NCI-H345 (cell line): ENCODE measurements at places on chromosomes 11 and 22.

DNA sequence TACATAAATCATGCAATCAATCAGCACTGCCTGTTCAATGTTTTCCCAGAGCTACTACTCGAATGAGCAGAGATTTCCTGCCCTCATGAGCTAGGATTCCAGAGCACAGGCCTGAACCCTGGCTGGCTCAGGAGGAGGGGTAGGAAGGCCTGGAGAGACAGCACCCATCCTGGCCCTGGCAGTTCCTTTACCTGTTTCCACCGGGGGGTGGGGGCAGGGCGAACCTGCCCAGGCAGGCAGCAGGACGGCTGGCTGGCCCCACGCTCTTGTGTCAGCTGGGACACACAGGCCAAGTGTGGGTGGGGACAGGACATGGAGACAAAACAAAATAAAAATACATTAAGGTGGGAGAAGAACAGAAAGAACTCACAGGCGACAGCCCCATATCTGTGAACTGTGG lies 109.8 kb upstream of the BID start:
- DNase-seq: no peak

GRCh38 chr22:30193031-30193775 lies 53.4 kb downstream of the LIF start:
- no peak for DNase-seq

DNA sequence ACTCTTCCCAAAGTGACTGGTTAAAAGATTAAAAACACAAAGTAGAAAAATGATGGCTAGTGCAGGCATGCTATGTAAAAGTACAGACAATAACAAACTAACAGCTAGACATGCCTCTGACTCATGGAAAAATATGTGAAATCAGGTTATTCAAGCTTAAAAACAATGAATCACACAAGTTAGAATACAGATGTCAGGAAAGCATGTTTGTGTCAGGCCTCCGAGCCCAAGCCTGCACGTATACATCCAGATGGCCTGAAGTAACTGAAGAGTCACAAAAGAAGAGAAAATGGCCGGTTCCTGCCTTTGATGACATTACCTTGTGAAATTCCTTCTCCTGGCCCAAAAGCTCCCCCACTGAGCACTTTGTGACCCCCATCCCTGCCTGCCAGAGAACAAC lies 110.1 kb downstream of the NOX4 start:
- DNase-seq: no peak

GRCh38 chr11:121614636-121615240 lies 162.0 kb upstream of the SORL1-AS1 start:
- no peak for DNase-seq

- DNase-seq: no peak
Observed at GRCh38 chr11:29780756-29781155, 236.1 kb downstream of the KCNA4 start.

- no peak for DNase-seq
Observed at GRCh38 chr11:29368126-29368525, 648.7 kb downstream of the KCNA4 start.

DNA sequence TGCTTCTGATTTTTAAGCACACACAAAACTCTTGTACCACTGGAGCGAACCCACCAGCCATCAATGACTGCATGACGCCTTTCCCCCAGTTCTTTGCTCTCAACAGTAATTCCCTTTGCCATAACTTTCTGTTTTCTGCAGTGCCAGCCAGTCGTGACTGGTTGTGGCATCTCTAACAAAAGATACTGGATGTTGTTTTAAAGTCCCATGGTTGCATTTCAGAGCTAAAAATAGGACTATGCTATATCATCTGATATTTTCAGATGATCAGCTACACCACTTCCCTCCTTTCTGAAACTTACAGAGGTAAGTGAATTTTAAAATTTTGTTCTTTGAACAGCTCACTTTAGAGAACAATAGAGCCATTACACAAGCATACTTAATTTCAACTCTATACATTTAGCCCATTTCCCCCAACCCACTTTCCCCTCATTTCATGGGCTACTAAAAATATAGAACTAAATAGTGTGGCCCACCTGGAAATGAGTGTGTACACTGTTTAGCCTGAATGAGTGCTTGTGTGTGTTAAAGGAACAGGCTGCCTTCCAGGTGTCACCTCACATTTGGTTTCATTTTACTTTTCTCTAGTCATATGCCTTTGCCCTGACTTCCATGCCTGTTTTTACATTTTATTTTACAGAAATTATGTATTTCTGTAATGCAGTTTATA lies 136.9 kb upstream of the ZC3H12C start:
- peak; percentile 54 for DNase-seq

DNA sequence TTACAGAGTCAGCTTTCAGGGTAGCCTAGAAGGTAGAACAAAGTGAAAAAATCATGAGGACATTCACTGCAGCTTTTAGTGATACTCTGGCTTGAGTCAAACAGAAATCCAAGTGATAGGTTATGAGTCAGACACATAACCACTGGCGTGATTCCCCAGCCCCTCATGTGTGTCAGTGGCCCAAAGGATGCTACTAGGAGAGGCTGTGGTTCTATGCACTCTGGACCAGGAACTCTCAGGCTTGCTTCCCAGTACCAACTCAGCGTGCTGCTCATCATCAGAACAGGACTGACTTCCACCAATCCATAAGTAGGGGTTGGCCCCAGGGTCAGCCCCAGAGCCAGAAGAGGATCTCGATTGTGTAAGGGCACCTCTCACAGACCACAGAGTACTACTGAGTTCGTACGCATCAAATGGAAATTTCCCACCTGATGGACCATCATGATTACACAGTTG lies 116.8 kb downstream of the MED15 start:
- DNase-seq: no peak

DNA sequence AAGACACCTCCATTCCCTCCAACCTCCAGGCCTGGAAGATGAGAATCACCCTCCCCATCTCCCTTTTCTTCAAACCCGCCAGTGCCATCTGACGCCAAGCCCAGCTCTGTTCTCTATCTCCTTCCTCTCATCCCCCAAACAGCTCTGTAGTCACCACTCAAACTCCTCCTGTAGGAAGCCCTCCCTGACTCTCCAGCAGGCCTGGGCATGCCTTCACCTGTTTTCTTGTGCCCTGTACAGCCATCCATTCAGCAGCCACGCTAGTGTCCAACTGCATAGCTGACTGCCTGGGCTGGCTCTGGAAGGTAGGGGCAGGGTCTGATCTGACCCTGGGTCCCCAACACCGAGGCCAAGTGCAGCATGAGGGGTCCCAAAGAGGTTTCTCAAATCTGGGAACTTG lies 25.0 kb downstream of the GDPD5 start:
- DNase-seq: no peak

DNA sequence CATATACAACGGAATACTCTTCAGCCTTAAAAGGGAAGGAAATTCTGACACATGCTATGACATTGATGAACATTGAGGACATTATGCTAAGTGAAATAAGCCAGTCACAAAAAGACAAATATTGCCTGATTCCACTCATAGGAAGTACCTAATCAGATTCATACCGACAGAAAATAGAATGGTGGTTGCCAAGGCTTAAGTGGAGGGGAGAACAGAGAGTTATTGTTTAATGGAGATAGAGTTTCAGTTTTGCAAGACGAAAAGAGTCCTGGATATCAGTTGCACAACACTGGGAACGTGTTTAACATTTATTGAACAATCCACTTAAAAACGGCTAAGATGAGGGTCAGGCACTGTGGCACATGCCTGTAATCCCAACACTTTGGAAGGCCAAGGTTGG lies 45.6 kb upstream of the HIPK3 start:
- DNase-seq: no peak

GRCh38 chr11:109150581-109150980 lies 271.4 kb upstream of the C11orf87 start:
- DNase-seq: no peak

DNA sequence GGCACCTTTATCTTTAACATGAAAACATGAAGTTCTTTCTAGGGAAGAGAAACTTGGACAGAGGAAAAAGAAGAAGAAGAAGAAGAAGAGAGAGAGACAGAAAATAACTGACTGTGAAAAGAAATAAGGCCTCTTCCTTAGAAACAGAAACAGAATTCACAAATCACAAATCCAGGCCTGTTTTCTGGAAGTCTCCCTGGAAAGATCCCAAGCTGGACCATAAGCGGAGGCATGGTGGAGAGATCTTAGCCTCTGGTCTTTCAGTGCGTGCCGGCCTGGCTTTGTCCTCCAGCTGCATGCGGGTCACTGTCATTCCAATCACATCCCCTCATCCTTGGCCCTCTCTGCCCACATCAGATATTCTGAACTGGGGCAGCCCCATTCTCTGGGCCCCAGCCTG lies 6.9 kb downstream of the FXYD6 start:
- no peak for DNase-seq

GRCh38 chr11:57300785-57301184 lies 24.0 kb downstream of the TNKS1BP1 start:
- no peak for DNase-seq
